NCI-H446 (cell line): ENCODE measurements at places on chromosomes 6 and 20.

- DNase-seq = no peak
Observed at GRCh38 chr6:155584006-155584405, 128.4 kb upstream of the NOX3 start.

GRCh38 chr6:136914947-136915346 lies 7.2 kb upstream of the SLC35D3 start:
- DNase-seq = no peak

DNA sequence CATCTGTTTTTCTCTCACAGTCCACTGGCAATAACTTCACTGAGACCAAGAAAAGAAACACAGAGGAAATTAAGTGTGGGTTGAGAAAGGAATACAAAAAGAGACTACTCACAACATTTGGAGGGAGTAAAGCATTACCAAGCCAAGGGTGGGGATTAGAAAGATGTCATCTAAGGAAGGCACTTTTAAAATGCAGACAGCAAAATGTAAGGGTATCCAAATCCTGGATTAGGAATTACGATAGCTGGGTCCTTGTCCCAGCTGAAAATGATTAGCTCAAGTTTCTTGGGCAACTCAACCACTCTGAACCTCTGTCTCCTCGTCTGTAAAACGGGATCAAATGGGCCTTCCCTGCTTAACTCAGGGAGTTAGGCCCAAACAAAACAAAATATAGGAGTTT lies 2.2 kb downstream of the LEMD2 start:
- no peak for DNase-seq

DNA sequence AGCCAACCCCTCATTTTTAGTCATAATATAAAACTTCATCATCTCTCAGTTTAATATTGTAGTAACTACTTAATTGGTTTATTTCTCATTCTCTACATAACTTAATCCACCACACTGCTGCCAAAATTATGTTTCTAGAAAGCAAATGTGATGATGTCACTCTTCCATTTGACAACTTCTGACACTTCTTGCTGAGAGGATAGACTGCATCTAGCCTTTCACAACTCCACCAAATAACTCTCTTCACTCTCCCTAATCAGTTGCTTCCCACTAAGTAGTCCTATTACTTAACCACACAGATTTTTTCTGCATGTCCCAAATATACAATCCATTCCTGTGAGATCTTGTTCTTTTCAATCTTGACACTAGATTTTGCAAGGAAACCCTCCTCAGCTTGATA lies 951.3 kb downstream of the EPHA7 start:
- no peak for DNase-seq

DNA sequence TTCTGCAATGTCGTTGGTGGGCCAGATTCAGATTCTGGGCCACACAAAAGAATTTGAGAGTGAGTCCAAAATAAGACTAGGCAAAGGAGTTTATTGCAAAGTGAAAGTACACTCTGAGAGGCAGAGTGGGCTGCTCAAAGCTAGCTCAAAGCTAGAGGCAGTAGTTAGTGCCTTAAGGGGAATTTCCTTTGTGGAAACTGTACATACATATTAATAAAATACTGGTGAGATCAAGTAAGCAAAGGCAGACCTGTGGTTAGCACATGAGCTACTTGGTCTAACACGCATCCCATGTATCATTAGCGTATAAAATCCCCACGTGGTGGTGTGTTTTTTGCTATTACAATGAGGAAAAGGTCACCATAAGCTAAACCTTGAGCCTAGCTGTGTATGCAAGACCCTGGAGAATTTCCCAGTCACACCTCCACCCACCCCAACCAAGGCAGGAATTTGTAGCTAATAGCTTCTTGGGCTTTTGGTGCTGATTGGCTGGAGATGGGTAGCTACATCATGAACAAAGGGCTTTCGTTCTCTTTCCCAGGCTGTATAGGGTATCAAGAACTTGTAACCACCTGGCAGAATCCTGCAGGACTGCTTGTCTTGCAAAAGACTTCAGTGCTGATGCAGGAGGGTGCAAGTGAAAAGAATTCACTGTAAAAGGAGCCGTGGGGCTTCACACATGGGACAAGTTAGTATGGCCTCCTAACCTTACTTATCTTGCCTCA lies 14.7 kb upstream of the TRIM26 start:
- no peak for DNase-seq
